Stimulated activated CD4-positive, alpha-beta T cell treated with anti-CD3 and anti-CD28 coated beads, TNF-alpha, amount 100 ng/mL, for 48 hours (primary cell): ENCODE measurements at places on chromosomes 4 and X.

DNA sequence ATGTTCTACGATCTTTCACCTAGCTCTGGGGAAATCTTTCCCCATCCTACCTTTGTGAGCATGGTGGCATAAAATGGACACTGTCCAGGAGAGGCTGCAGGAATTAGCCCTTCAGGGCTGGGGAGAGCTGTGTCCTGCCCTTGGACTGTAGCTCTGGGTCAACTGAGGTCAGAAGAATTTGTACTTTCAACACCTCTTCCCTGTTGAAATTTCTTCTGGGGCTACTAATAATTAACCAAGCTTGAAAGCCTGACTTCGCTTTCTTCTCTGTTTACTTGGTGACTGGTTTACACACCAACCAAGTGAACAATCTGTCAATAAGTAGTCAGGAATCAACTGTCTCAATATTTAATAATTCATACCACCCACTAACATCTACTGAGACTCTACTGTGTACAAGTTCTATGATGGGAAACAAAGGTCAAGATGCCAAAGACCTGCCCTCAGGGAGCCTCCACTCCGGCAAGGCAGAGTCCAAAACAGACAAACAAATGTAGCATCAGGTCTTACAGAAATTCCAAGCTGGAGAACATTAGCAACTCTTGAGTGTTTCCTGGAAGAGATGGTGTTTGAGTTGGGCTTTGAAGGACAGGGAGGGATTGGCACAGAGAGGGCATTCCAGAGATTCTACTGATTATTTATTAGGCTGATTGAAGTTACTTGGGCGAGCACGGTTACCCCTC lies 113.1 kb downstream of the ENPP6 start:
- DNase-seq, result no peak

GRCh38 chrX:106863697-106864096 lies 39.4 kb downstream of the RIPPLY1 start:
- no peak for DNase-seq

DNA sequence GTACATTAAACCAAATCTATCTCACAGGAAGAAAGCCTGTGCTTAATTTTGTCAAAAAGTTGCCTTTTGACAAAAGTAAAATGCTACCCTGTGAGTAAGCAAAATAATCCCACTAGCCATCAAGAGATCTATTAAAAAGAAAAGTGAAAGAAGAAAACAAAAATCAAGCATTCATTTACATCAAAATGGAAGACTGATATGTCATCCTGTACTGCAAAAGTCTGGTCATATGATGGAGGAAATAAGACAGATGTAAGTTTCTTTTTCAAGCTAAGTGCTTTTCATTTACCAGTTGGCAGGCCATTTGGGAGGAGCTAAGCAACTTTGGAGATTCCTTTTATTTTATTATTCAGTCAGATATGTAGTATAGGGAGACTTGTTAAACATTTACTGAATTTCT lies 387.4 kb downstream of the SPOCK3 start:
- no peak for DNase-seq

DNA sequence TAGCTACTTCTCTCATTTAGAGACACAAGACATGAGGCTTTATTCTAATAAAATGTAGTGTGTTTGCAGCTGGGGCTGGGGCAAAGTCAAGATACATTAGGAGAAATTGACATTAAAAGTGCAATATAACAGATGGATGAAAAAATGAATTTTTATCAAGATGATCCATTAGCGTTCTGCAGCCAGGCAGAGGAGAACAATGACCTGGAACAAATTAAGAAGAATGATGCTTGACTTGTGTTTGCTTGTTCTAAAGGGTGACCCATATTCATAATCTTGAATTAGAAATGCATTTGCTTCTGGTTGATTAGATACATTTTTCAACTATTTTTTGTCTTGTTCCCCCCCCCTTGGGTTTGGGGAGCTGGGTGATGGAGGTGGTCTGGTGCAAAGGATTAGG lies 439.5 kb upstream of the BOD1L1 start:
- no peak for DNase-seq

GRCh38 chrX:129694805-129695204 lies 40.0 kb upstream of the APLN start:
- no peak for DNase-seq

- DNase-seq, result no peak
Observed at GRCh38 chrX:18582910-18583493, 88.9 kb downstream of the RS1 start.

DNA sequence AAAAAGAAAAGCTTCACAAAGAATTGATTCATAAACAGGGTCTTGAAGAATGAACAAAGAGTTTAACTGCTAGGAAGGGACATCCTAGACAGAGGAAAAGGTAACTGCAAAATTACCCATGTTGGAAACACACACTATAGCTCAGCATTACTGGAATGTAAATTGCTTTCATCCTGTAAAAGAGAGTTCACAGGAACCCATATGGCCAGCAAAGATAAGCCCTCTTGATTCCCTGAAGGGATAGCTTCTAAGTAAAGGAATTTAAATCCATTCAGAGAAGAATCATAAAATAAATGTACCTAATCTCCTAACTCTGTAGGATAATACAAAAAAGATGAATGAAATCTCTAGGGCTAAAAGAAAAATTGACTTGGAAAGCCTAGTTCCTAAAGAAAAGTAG lies 107.1 kb upstream of the INTU start:
- no peak for DNase-seq

- DNase-seq, result no peak
Observed at GRCh38 chrX:118566359-118566758, 70.7 kb downstream of the DOCK11 start.

DNA sequence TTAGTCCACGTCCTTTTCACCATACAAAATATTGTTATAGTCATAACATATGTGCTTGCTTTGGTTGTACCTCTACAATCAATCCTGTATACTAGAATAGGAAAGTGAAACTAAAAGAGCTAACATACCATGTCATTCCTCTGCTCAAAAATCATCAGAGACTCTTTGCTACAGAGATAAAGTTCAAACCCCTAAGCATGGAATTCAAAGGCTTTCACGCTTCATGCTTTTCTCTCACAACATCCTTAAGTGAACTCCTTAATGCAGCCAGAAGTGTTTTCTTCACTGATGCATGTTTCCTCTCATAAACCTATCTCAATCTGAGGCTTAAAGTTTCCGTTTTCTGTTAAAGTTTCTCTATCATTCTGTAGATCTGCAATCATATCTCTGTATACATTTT lies 744.6 kb upstream of the IGFBP7 start:
- no peak for DNase-seq

DNA sequence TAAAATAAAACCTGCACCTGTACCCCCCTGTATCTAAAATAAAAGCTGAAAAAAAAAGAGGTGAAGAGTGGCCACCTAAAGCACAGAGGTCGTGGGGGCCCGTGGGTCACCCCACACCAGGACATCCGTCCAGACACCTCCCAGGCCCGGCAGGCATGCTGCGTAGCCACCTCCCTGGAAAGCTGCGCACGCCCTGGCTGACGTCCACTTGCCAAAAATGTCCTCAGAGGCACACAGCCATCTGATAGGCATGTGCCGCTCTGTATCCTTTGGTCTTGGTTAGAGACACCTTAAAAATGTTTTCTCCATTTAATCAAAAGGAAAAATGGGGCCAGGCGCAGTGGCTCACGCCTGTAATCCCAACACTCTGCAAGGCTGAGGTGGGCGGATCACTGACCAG lies 17.7 kb downstream of the FAM53A start:
- DNase-seq, result no peak

DNA sequence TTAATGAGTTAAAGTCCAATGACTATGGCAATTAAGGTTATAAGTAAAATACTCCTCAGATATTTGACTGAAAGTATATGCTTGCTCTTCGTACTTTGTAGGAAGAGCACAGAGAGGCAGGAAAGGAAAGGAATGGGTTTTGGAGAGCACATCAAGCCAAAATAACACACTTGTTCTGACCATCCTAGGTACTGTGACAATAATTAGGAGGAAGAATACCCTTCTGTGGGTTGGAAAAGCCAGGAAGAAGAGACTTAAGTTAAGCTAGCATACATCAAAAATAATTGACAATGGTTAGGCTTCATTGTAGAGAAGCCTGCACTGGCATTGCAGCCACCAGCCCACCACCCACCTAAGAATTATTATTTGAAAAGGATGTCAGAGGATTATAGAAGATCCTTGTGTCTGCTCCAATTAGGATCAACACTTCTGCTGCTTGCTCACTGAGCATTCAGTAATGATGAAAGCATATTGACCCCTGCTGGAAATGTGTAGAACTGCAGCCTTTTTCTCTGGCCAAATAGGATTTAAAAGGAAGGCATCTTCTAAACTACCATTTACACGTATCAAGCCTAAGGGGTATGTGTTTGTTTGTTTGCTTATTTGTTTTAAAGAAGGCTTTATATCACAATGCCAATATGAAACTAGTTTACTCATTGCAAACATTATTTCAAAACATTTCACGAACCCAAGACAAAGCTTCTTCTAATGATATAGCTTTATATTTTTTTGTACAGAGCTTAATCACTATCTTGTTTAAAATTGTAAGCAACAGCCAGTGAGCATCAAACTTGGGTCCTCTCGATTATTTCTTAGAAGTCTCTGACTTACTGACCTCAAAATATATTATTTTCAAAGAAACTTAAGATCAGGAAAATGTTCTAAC lies 286.2 kb upstream of the TET2 start:
- DNase-seq, result peak; percentile 22

- no peak for DNase-seq
Observed at GRCh38 chrX:9316096-9316495, 148.8 kb upstream of the TBL1X start.

DNA sequence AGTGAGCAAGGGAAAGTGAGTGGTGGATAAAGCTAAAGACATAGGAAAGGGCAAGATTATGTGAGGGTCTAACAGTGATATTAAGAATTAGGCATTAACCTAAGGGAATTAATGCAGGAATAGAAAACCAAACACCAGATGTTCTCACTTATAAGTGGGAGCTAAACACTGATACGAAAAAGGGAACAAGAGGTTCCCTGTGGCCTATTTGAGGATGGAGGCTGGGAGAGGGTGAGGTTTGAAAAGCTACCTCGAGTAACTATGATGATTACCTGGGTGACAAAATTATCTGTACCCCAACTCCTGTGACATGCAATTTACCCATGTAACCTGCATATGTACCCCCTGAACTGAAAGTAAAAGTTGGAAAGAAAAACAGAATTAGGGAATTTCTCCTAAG lies 79.0 kb downstream of the ANXA3 start:
- no peak for DNase-seq

DNA sequence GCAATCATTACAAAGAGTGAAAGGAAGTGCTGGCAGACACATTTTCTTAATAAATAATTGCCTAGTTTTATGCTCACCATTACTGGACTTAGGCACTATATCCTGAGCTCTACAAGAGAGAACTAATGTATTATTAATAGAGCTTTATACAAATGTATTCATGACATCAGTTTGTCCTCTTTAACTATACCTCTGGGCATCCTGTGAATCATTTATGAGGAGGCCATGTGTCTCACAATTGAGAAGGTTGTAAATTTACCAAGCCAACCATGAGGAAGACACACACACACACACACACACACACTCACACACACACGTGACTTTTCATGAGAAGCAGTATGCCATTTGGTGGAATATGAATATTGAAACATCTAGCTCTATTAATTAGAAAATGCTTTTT lies 728.2 kb downstream of the ARAP2 start:
- no peak for DNase-seq

GRCh38 chrX:41001327-41001726 lies 83.9 kb upstream of the USP9X start:
- DNase-seq, result no peak

- no peak for DNase-seq
Observed at GRCh38 chr4:169099771-169100180, 89.7 kb upstream of the CBR4 start.

DNA sequence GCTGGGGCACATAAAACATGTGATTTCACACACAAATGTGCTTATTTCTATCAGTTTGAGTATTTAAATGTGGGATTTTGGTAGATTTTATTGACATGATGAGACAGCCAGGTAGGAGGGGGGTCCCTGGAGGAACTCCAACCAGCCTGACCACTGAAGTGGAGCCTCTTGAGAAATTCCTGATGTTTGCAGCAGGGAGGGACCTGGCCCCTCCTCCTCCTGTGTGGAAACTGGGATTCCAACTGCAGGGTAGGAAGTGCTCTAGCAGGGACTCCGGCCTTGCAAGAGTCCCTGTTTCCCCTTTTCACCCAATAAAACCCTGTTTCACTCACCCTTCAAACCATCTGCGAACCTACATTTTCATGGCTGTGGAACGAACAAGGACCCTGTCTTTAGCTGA lies 2224.0 kb upstream of the AGA start:
- no peak for DNase-seq

- DNase-seq, result no peak
Observed at GRCh38 chrX:153634832-153635231, 12.2 kb upstream of the DUSP9 start.

- peak; percentile 32 for DNase-seq
Observed at GRCh38 chr4:147799986-147800555, 68.2 kb downstream of the ARHGAP10 start.

DNA sequence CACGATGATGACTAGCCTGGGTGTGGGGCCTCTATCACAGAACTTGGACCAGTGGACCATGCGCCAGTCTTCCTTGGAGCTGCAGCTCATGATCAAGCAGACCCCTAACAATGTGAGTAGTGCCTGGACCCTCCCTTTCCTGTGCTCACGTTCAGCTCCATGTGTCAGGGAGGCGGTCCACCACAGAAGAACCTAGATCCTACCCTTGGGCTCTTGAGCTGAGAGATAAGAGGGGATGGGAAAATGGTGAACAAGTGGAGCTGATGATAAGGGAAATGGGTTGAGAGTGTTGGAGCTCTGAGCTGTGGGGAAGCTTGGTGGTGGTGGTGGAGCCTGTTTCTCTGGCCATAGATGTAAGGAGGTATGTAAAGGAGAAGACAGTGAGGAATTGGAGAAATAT lies 13.1 kb downstream of the MED12 start:
- no peak for DNase-seq

- DNase-seq, result no peak
Observed at GRCh38 chrX:13432414-13433297, 112.8 kb upstream of the ATXN3L start.

GRCh38 chrX:69158166-69158980 lies 6.9 kb downstream of the PJA1 start:
- no peak for DNase-seq

DNA sequence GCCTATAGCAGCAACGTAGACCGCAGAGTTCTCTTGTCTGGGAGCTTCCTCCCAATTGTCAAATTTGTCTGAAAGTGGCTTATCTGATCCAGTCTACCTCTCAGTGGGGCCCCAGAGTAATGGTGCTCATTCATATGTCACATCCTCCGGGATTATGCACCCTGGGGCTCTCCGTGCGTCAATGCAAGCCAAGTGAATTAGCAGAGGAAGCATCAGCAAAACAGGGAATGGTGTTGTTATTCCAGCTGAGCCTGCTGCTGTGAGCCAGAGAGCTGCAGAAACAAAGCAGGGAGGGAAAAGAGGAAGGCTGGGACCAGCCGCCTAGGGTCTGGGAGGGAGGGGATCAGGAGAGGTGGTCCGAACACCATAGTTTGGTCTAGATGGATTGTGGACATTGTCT lies 95.2 kb downstream of the CLNK start:
- no peak for DNase-seq
